T47D (cell line): ENCODE measurements at places on chromosomes 5 and 9.

- no peak for DNase-seq
Observed at GRCh38 chr5:127840198-127840524, 137.0 kb downstream of the CCDC192 start.

- no peak for DNase-seq
Observed at GRCh38 chr9:116900543-116900942, 213.4 kb downstream of the TRIM32 start.

DNA sequence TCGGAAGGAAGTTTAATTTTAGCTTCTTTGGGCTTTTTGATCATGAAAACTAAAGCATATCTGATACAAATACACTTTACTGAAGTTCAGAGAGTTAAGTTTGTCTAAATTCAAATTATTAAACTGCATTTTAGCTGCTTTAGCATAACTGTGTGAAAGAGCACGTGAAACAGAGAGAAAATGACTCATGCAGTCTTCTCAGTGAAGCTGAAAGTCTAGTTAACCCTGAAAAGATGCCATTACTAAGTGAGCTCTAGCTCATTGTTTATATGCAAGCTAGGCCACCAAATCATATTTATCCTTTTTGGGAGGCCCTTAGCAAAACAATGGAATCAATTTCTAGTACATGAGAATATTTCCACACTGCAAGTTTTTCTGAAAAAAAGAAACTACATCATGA, 27.6 kb downstream of the TPD52L3 start:
- no peak for DNase-seq

GRCh38 chr5:75366787-75367186, 29.8 kb downstream of the HMGCR start:
- DNase-seq: no peak

- no peak for DNase-seq
Observed at GRCh38 chr9:128216781-128217553, 13.8 kb downstream of the DNM1 start.

DNA sequence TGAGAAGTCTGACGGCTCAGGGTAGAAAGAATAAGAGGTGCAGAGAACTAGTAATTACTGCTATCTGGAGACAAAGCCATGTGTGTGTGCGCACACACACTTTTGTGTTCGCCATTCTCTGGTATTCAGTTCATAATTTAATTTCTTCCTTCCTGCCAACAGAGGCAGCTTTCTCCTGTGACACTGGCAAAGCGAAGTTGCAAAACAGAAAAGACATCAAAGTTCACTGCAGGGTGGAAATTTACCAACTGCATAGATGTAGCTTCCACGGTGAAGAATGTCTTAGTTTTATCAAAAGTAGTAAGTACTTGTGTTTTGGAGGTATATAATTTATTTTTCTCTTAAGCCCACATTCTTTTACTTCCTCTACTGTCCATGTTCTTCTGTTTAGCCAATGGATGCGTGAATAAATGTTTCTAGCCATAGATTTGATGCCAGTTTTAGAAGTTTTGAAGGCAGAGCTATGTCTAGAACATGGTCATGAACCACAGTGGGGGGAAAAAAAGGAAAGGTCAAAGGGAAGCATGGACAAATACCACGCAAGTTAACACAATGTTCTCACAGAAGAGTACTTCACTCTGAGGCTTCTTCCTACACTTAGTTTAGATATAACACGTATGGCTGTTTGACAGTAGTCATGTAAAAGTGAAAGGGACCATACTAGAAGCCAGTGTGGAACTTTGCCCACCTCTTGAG, 536.5 kb upstream of the GRIA1 start:
- DNase-seq: no peak

- DNase-seq: peak; percentile 18
Observed at GRCh38 chr9:11618241-11618805, 1005.5 kb upstream of the PTPRD start.

- no peak for DNase-seq
Observed at GRCh38 chr5:137312011-137312410, 187.1 kb downstream of the SPOCK1 start.
